ENCODE measurements at places on chromosomes 4 and X.

DNA sequence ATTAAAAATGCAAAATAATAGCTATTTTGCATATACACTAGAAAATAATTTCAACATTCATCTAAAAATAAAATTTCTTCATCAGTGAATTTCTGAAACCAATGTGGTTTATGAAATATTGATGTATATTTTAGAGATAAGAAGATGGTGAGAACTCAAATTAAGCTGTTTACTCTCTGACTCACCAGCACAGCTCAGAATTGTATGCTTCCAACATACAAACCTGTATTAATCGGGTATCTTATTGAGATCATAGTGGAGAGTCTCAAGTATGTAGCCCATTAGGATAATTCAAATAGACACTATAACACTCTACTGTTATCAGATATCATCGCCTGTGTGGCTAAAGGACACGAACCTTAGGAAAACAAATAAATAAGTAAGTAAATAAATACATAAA is 899.5 kb upstream of the INTU start:
- no peak for DNase-seq

DNA sequence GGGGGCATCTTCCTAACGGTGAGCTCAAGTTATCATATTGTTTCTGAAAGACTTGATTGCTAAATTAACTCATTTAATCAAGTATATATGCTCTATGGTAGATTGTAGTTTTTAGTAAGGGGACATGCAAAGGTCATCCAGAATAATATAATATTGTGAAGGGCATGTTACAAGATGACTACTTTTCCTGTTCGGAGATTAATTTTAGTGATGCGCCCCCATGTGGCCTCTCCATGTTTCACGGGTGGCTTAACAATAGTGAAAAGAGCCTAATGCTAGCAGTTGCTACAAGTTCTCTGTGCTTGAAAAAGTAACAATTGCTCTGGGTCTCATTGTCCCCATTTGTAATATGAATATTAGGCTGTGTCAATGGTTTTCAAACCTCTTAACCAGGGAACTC is 12.2 kb downstream of the SMPX start:
- DNase-seq = peak; percentile 47

GRCh38 chr4:9859810-9860209 is 78.4 kb downstream of the DRD5 start:
- no peak for DNase-seq

- DNase-seq = no peak
These were observed 12.4 kb upstream of the ADH7 start for GRCh38 chr4:99447513-99447912.

- DNase-seq = no peak
These were observed 15.3 kb downstream of the TKTL1 start for GRCh38 chrX:154310616-154311536.

GRCh38 chr4:98110214-98110613 is 33.1 kb downstream of the STPG2 start:
- no peak for DNase-seq

DNA sequence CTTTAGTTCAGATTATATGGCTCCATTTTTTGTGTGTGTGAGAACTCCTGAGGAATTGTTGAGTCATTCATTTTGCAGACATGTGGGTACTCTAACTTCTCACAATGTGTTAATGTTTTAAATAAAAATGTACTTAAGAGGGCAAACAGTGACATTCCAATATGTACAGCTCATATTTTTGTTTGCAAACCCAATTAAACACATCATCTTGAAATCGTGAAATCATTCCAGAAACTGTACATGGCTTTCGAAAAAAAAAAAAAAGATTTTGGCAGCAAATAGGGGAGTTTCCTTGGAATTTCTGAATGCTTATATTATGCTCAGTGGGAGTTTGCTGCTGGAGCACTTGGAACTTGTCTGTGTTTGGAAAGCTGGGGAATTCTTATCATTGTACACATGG is 85.0 kb downstream of the HPGD start:
- DNase-seq = no peak

DNA sequence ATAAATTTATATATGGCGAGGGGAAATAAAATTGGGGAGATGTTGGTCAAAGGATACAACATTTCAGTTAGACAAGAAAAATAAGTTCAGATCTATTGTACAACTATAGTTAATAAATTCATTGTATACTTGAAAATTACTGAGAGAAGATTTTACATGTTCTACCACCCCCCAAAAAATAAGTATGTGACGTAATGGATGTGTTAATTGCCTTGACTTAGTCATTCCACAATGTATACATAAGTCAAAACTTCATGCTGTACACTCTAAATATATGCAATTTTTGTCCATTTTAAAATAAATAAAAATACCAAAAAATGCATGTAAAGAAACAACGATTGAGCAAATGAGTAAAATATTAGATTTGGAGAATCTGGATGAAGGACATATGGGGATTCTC is 1.8 kb downstream of the USP11 start:
- no peak for DNase-seq

GRCh38 chrX:97155816-97156215 is 272.1 kb downstream of the RPA4 start:
- no peak for DNase-seq

GRCh38 chr4:5732158-5732557 is 21.2 kb downstream of the EVC start:
- no peak for DNase-seq

DNA sequence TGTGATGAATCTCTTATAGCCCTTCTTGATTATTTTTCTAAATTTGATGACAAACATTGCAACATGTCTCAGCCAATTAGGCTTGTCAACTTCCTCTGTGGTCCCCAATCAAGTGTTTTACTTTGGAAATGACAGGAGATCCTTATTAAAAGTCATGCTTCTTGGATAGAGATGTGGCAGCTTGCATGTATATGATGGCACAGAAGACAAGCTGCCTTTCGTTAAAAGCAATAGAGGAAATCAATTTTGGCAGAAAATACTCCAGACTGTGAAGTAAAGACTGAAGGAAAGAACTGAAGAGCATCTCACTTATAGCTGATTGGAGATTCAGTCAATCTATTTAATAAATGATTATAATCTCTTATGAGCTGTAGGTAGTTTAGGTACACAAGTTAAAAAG is 419.6 kb downstream of the PCDH7 start:
- DNase-seq = no peak

- no peak for DNase-seq
These were observed 2.7 kb downstream of the GSX2 start for GRCh38 chr4:54102531-54103106.

DNA sequence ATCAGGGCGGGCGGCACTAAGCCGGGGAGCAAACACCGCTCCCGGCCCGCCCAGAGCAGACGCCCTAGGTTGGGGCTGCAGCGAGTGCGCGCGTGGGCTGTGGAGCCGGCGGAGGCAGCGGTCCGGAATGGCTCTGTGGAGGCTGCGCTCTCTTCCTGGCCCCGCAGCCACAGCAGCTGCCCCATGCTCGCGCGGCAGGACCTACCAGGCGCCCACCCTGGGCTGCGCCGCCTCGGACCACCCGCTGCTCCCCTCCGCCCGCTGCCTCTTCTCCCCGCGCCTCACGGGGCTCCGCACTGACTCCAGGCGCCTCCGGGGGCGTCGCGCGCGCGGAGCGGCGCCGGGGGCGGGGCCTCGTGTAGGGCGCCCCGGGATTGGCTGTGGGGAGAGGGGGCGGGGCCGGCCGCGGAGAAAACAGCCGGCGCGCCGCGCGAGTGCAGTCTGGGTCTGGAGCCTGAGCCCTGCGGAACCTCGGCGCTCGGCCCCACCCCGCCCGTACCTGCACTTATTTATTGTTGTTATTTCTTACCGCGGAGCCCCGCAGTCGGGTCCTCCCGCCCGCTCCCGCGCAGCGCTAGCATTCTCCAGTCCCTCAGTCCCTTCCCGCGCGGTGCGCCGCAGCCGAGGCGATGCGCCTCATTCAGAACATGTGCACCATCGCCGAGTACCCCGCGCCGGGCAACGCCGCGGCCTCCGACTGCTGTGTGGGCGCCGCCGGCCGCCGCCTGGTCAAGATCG is at the start of gene RASL11B:
RASL11B (plus strand) TSS at position 439 of the 738 bp plus-strand sequence; CDS start at position 630, 191 bp downstream.
- peak; percentile 25 for DNase-seq

DNA sequence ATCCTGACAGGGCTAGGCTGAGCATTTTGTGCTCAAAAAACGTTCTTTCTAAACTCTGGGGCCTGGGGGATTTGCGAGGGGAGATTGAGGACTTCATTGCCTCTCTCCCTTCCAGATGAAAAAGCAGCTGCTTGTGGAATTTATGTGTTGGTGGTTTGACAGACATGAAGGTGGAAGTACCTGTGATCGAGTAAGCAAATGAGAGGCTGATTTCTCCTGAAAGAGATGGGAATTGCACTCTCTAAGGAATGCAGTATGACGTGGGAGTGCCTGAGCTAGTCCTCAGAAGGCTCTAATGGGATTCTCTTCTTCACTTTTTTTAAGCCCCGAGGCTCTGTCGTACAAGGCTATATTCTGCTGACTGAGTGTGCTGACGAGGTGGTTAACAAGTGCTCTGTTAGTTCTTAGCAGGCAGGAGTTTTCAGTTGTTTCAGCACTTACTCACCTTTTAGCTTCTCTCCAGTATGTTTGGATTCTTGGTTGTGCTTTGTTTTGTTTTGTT is 426.8 kb upstream of the CNKSR2 start:
- no peak for DNase-seq

DNA sequence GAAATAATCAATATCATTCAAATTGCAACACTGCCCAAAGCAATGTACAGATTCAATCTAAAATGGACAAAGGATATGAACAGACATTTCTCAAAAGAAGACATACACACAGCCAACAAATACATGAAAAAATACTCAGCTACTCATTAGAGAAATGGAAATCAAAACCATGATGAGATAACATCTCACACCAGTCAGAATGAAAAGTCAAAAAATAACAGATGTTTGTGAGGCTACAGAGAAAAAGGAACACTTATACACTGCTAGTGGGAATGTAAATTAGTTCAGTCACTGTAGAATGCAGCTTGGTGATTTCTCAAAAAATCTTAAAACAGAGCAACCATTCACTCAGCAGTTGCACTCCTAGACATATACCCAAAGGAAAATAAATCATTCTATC is 205.2 kb downstream of the DKK2 start:
- DNase-seq = no peak

DNA sequence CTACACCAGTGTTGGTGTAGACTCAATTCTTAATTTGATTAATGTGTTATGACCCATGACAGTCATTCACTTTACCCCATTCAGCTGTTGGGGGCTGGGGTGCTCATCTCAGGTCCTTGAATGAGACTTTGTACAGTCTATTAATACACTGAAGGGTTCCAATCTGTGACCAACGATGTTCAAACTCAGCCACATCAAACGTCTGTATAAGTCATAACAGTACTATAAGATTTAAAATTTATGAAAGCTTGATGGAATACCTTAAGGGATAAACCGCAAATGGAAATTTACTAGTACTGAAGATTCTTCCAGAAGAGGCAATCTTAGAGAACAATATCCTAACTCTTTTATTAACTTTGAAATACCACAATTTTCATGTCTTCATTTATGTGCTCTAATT is 33.7 kb downstream of the REST start:
- no peak for DNase-seq

GRCh38 chr4:123874063-123874462 is 477.5 kb downstream of the SPRY1 start:
- DNase-seq = no peak

- DNase-seq = no peak
These were observed 22.7 kb upstream of the INTS6L start for GRCh38 chrX:135497736-135498135.

DNA sequence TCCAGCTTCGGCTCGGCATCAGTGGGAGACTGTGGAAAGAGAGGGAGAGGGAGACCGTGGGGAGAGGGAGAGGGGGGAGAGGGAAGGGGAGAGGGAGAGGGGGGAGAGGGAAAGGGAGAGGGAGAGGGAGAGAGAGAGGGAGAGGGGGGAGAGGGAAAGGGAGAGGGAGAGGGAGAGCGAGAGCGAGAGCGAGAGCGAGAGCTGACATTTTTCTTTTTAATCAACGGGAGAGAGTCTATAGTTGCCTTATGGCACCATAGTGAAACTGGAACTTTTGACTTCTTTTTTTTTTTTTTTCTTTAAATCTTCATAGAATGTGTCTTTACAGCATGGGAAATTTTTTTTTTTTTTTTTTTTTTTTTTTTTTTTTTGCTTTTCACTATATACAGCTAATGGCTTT is 94.7 kb upstream of the NUDT6 start:
- DNase-seq = no peak

GRCh38 chrX:74465424-74465823 is 44.1 kb downstream of the SLC16A2 start:
- no peak for DNase-seq

- no peak for DNase-seq
These were observed 6.2 kb upstream of the RTL3 start for GRCh38 chrX:78665342-78665741.

- no peak for DNase-seq
These were observed 10.8 kb downstream of the IGFBP7 start for GRCh38 chr4:57099363-57099762.

- DNase-seq = no peak
These were observed 62.5 kb downstream of the CD40LG start for GRCh38 chrX:136710325-136710951.

- no peak for DNase-seq
These were observed 14.3 kb upstream of the INTU start for GRCh38 chr4:127618427-127618826.

DNA sequence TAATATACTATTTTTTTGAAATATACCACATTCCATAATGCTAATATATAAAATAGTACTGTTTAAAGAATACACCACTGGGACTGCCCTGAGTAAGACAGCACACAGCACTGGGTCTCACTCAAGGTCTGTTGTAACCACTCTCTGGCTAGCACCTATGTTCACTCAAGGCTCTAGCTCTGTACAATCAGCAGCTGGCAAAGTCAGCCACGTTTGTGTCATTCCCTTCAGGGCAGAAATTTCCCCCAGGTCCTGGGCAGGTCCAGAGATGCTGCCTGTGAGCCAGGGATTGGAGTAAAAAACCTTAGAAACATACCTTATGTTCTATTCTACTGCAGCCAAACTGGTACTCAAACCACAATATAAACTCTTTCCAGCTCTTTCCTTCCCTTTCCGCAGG is 1160.2 kb upstream of the ADGRL3 start:
- no peak for DNase-seq

DNA sequence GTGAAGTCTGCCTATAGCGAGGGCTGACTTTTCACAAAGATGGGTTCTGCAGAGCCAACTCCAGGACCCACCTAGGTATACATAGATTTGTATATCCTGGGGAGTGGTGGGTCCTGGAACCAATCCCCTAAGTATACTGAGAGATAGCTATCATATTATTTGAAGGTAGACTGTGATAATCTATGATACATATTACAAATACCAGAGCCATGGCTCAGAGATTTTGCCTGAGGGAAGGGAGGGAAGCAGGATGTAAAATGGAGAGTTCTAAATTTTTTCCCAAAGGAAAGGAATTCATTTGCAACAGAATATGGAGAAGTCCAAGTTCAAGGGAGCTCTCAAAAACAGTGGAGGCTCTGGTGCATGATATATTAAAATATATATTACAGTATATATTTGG is 7.2 kb downstream of the TCEAL3 start:
- no peak for DNase-seq

- DNase-seq = no peak
These were observed 10.3 kb upstream of the MXD4 start for GRCh38 chr4:2272026-2272827.

DNA sequence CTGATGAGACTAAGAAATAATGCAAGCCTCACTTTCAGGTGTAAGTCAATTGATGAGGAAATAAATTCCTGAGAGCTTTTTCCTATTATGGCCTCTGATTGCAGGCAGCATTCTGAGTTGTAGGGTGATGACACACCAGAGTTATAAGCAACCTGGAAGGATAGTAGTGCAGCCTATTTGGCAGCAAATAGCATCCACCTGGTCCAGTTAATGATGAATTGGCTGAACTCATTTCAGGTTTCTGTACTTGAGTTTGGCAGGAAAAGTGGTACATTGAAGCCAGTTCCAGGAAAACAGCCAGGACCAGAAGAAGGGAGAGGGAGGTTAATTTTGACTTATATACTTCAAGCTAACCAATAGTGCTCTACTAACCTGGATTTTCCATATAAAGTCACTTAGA is 316.8 kb downstream of the NAF1 start:
- DNase-seq = no peak
